ENCODE measurements at places on chromosomes 7 and 10.
A peak's percentile ranks its signal among the peaks of the same experiment; 100 is the strongest.

GRCh38 chr10:96846395-96846794 is 14.3 kb downstream of the LCOR start:
- DNase-seq, result no peak

GRCh38 chr10:80501381-80501912 is 36.3 kb upstream of the SH2D4B start:
- DNase-seq, result no peak

DNA sequence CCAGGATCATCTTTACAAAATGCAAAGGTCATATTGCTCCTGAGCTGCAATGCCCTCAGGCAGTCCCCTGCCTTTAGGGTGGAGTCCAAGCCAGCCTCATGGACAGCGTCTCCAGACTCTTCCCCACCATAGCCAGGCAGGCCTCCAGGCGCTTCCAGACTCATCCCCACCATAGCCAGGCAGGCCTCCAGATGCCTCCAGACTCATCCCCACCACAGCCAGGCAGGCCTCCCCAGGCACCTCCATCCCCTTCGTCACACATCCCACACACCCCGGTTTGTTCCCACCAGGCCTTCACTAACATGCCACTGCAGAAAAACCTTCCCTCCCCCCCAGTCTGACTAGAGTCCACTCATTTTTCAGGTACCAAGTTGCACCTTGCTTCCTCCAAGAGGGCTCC is 70.1 kb downstream of the PTPRN2 start:
- no peak for DNase-seq

DNA sequence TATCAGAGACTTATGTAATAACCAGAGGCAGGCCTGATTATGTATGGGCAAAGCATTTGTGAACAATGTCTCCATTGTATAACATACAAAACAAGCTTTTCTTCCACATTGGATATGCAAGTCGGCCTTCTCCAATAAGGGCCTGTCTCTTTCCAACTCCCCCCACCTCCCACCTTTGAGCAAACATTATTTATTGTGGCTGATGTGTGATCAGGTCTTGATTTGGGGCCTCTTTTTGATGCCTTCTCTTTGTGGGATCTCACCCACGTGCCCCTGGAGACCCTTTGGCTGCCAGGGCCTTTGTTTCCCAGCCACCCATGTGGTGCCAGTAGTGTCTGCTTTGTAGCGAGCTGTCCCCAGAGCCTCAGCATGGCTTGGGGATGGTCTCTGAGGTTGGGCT is 53.0 kb downstream of the TCF7L2 start:
- no peak for DNase-seq

GRCh38 chr10:70648427-70648826 is 23.9 kb upstream of the ADAMTS14 start:
- DNase-seq, result no peak

GRCh38 chr7:142303650-142304049 is 45.8 kb upstream of the PRSS58 start:
- no peak for DNase-seq

- no peak for DNase-seq
Measured at GRCh38 chr7:152565731-152566130, 110.2 kb downstream of the XRCC2 start.

- no peak for DNase-seq
Measured at GRCh38 chr10:76242956-76243355, 811.5 kb downstream of the LRMDA start.

DNA sequence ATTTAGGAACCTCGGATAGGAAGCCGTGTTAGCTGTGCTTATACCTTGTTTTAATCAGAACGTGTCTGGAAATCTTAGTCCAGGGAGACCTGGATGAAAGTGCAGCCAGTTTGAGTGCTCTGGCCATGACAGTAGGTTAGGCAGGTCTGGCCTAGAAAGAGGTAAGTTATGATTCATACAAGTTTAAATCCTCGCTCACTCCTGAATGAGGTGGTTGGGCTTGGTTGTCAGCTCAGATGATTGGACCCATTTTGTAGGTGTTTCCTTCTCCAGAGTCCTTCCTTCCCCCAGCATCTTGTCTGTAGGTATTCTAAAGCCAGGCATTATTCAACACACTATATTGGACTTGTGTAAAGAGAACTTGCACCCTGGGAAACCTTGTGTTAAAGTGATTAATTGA is 561.9 kb upstream of the GALNT17 start:
- no peak for DNase-seq

- peak; percentile 86 for DNase-seq
Measured at GRCh38 chr7:103344453-103345149, at the start of gene DNAJC2. TSS of gene DNAJC2 (minus strand) at chr7:103344767. CDS start at chr7:103344622, 145 bp downstream.

- no peak for DNase-seq
Measured at GRCh38 chr10:123377883-123378282, 223.7 kb downstream of the BUB3 start.

DNA sequence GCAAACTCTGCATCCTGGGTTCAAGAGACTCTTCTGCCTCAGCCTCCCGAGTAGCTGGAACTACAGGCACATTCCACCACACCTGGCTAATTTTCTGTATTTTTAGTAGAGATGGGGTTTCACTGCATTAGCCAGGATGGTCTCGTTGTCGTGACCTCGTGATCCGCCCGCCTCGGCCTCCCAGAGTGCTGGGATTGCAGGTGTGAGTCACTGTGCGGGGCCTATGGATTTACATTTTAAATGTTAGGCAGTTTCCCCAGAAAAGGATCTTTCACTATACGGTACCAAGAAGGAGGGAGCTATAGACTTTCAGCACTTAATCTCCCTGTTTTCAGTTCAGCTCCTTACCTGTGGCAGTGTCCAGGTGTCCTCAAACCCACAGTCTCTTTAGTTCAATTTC is 50.8 kb downstream of the SIRT1 start:
- no peak for DNase-seq

- no peak for DNase-seq
Measured at GRCh38 chr7:149199234-149199995, 4.1 kb downstream of the ZNF282 start.

GRCh38 chr10:114458955-114459354 is 54.7 kb upstream of the AFAP1L2 start:
- DNase-seq, result no peak

GRCh38 chr10:49371967-49372366 is 23.9 kb downstream of the DRGX start:
- no peak for DNase-seq

DNA sequence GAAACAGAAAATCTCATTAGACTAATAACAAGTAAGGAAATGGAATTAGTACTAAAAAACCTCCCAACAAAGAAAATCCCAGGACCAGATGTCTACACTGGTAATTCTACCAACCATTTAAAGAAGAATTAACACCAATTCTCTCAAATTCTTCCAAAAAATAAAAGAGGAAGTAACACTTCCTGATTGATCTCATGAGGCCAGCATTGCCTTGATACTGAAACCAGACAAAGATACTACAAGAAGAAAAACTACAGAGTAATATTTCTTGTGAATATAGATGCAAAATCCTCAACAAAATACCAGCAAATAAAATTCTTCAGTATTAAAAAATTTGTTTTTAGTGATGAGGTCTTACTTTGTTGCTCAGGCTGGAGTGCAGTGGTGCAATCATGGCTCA is 21.3 kb downstream of the GCK start:
- no peak for DNase-seq

- DNase-seq, result no peak
Measured at GRCh38 chr7:121160150-121161008, 168.4 kb upstream of the WNT16 start.

DNA sequence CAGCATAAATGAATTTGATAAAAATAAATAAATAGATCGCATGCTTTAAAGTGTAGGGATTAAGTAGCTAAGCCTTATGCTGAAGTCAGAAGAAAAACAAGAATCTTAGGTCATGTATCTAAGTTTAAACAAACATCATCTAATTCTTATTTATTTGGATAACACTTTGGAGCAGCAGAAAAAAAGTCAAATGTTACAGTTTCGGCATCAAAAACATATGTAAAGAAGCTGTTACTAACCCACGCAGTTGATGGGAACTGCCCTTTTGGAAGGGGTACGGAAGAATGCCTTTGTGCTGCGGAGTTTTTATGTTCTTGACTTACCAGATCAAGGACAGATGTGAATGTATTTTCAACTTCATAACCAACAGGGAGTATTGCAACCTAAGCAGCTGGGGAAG is 37.3 kb upstream of the HABP2 start:
- no peak for DNase-seq

DNA sequence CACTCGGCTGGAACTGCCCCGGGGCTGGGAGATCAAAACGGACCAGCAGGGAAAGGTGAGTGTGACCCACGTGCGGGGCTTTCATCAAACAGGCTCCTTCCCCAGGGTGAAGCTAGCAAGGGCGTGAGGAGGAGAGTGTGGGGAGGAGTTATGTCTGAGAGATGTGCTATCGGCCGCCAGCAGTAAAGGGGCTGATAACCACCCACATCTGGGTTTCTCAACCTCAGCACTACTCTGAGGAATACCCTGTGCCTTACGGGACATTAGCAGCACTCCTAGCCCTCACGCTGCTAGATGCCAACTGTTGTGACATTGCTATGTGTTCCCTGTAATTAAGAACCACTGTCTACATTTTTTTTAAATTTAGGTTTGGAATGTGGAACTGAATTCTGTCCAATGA is 113.9 kb upstream of the STK17A start:
- DNase-seq, result no peak

- no peak for DNase-seq
Measured at GRCh38 chr7:131170440-131171271, 157.0 kb upstream of the MKLN1 start.

DNA sequence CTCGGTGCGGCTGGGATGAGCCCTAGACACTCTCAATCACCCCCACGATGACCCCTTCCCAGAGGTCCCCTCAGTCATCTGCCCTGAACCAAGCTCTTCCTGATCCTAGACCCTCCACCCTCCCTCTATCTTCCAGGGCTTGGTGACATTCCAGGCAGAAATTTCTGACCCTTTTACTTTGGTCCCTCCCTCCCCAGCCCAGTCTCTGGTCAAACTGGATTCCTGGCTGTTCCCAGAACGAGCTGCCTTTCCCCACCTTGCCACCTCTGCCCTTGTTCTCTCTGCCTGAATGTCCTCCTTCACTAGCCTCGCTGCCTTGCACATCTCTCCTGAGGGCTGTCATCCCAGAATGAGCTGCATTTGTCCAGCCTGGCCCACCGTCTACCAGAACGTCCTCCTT is 1.3 kb upstream of the CLDN4 start:
- DNase-seq, result no peak

- no peak for DNase-seq
Measured at GRCh38 chr7:41874201-41874785, 171.4 kb upstream of the INHBA start.

DNA sequence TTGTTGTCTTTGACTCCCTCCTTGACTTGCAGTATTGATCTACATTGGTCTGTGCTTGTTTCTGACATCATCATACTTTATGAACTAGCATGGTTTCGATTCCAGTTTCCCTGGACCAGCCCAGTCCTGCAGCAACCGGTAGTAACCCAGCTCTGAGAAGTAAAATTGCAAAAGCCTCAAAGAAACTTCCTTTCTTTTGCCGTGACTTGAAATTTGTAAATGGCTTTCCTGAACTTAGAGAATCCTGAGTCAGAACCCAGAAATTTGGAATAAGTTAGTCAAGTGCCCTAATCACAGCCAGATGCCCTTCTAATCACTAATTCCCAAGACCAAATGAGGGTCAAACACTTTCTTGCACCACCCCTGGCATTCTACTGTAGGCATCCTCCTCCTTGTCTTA is 15.0 kb downstream of the TAS2R60 start:
- DNase-seq, result no peak

DNA sequence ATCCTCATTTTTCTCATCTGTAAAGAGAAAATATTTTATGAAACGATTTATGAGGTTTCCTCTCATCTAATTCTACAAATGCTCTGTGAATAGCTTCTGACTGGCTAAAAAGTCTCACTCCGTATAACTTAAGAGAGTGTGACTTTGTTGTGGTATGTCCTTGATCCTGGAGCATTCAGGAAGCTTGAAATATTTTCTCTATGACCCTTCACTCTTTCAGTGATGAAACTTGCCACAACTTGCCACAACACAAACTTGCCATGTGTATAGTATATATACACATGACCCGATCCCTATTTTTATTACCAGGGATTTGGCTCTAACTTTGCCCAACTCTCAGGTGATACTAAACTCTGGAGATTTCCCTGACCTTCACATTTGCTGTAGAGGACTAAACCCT is 74.1 kb downstream of the TES start:
- no peak for DNase-seq

GRCh38 chr7:511476-512145 is 8.0 kb downstream of the PDGFA start:
- no peak for DNase-seq

DNA sequence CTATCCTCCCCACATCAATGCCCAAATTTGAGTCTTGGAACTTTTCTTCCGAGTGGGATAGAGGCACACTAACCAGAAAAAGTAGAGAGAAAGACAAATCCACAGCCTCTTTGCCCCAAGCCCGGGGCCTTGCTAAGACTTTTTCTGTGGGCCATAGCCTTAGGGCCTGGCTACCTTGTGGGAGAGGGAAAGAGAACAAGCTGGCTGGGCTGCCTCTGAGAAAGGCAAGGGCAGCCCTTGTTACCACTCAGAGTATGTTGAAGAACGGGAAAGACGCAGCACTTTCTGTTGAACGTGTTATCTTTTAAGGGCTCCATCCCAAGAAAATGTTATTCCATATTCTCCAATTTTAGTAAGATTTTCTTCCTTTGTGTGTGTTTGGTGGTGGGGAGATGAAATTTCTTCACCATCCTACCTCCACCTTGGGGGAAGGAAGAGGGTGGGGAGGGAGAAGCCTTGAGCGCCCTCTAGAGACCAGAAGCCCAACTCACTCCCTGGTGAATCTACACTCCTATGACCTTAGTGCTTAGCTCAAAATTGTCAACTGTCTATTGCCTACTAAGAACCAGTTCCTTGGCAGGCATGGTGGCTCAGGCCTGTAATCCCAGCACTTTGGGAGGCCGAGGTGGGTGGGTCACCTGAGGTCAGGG is 3.9 kb upstream of the NRF1 start:
- DNase-seq, result no peak

GRCh38 chr10:88879534-88880281 is at the start of gene STAMBPL1:
TSS of gene STAMBPL1 (plus strand) at chr10:88880245. CDS start at chr10:88901709, 21,464 bp downstream.
- DNase-seq, result no peak

DNA sequence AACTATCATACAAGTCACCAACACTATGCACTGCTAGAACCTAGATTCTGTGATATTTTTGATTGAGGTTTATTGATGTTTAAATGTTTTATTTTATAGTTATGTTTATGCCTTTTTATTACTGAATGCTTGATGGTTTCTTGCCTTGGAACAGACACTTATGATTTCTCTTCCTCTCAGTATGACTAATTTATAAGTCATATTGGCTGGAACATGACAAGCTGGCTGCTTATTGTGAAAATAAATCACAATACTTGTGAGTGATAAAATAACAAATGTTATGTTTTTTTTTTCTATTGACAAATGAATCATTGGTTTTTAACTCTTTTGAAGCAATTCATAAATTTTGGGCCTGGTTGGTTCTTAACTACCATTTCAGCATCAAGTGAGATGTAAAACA is 142.0 kb upstream of the MALRD1 start:
- DNase-seq, result no peak

DNA sequence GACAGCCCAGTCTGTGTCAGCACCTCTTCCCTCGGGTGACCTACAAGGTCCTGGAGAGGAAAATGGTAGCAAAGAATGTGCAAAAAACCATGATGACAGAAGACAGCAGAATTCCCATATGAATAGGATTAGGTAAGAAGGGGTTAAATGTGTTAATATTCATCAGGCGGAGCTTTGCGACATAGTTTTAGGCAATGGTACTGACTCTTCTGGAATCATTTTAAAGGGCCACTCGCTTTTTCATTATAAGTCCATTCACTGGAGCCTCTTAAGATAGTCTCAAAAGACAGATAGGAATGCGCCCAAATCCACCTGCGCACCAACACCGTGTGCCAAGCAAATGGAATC is 38.2 kb downstream of the DLG5 start:
- no peak for DNase-seq

Data from NCI-H2029 treated with DMSO at 0.1 percent for 48 hours (cell line).